ENCODE measurements at places on chromosomes 6 and 20.
A peak's percentile ranks its signal among the peaks of the same experiment; 100 is the strongest.

GRCh38 chr6:40579101-40579500 lies 8.1 kb downstream of the LRFN2 start:
- DNase-seq, result no peak

DNA sequence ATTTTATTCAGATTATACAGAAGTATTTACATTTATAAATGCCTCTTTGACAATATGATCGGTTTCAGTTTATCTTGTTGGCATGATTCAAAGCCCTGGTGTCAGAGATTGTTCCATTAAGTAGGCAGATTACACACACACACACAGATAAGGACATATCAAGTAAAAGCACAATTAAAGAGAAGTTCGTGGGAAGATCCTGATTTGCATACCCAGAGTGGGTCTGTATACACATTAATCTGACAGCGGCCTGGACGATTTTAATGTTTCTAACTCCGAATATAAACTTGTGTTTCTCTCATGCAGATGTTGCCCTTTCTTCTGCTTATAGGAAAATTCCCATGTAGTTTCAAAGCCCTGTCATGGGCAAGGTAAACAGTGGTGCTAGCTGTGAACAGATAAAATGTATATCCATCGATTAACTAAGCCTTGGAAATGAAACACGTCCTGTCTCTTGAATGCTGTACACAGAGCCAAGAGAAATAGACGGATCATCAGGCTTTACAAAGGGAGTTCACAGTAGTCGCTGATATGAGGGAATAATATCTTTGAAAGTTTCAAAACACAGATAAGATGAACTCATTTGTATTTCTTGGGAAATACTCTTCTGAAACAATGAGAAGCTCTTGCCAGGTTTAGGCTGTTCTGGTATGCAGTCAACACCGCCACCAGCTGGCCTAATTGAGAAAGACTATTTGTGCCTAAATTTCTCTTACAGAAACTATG lies 108.2 kb upstream of the GMDS start:
- DNase-seq, result peak; percentile 70

DNA sequence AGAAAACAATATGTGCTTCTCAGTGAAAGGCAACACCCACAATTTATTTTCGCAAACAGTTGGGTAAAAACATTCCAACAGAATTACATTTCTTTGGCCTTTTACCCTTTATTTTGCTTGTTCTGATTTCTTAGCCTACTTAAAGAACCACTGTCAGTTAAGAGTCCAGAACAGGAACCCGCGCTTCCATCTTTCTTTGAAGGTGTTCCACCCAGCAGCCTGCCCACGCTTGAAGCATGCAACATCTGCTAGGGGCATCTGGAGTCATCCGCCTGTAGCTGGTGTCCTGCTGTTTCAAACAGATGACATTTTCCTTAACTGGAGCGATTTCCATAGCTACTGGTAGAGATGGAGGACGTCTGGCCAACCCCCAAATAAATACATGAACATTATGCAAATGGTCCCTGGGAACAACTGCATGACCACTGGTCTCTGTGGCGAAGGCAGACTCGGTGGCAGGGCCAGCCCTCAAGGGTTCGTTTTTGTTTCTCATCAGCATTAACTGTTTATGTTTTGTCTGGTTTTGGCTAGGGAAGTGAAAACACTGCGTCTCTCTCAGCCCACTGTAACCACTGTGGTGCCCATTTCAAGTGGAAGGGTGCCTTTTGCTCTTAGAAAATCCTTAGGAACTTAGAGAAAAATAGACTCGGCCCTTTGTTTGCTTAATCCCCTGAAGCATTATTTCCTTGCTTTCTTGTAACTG lies 51.6 kb downstream of the LAMA4 start:
- no peak for DNase-seq

DNA sequence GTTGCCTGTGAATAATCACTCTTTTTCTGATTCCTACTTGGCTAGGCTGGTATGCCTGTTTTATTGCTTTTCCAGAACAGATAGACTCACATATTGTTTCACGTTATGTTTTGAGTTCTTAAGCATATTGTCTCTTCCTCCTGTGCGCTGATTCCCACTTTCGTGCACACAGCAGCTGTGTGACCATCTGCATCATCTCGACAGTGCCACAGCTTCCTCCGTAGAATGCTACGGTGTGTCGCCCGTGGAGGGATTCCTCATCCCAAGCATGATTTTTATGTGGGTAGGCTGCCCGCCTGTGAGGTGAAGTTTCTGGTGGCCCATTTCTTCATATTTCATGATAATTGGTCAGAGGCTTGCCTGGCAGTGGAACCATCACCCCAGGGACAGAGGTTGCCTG lies 31.8 kb downstream of the PLCB4 start:
- DNase-seq, result no peak

- no peak for DNase-seq
These were observed 767.0 kb upstream of the POU3F2 start for GRCh38 chr6:98067375-98067774.

DNA sequence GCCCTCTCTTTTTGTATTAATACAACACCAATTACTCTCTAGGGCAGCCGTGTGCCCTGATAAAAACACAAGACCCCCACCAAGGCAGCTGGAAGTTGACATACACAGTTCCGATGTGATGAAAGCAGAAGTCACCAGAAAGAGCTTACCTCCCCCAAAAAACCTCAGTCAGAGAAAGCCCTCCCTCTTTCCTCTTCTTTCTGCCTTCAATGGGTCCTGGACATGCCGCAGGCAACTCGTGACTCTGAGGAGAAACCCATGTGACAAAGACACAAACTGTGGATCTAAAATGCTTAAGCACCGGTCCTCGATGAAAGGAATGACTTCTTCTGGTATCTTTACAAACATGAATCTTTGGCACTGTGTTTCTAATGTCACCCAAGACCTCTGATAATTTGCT lies 117.7 kb upstream of the CCDC28A start:
- DNase-seq, result no peak

GRCh38 chr6:3442431-3443220 lies 14.2 kb downstream of the SLC22A23 start:
- DNase-seq, result peak; percentile 74

GRCh38 chr20:7387638-7388193 lies 552.5 kb downstream of the HAO1 start:
- DNase-seq, result no peak

- no peak for DNase-seq
These were observed 40.4 kb downstream of the SYNJ2 start for GRCh38 chr6:158021814-158022748.
